ENCODE measurements at places on chromosomes 6 and 20. TPM values are rescaled to one million over a fixed set of nuclear protein-coding genes. Genes with fewer than 3 reads are reported as not detected.

DNA sequence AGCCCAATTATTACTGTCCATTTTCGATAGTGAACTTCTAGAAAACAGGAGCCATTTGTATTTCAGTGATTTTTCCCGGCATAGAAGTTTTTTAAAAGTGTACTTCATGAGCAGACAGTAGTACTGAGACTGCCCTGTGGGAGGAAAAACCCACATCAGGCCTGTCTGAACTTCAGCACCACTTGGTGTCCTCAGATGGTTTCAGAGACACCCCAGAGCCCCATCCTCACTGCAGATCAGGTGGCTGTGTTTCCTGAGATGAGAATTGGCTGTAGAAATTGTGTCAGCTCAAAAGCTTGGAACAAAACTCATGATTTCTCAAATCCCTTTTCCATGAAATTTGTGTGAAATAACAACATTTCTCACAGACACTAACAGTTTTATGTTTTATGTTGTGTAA is 110.0 kb upstream of the RIN2 start:
- H3K27ac ChIP-seq = no peak overlapping the region
- H3K4me3 ChIP-seq = no peak overlapping the region
- no peaks in the 10 kb centered on the region for H3K27me3 ChIP-seq
- no peaks in the 10 kb centered on the region for H3K36me3 ChIP-seq
- DNase-seq = no peak
- H3K4me1 ChIP-seq = no peaks in the 10 kb centered on the region

- H3K4me3 ChIP-seq = no peak overlapping the region
- H3K4me1 ChIP-seq = no peaks in the 10 kb centered on the region
- no peak overlapping the region for H3K27ac ChIP-seq
- H3K36me3 ChIP-seq = no peaks in the 10 kb centered on the region
Measured at GRCh38 chr20:61026173-61026572, 225.9 kb upstream of the CDH4 start.

GRCh38 chr6:11613858-11614257 is 76.3 kb downstream of the TMEM170B start:
- H3K27me3 ChIP-seq = no peaks in the 10 kb centered on the region
- no peak overlapping the region for H3K4me3 ChIP-seq
- DNase-seq = no peak

DNA sequence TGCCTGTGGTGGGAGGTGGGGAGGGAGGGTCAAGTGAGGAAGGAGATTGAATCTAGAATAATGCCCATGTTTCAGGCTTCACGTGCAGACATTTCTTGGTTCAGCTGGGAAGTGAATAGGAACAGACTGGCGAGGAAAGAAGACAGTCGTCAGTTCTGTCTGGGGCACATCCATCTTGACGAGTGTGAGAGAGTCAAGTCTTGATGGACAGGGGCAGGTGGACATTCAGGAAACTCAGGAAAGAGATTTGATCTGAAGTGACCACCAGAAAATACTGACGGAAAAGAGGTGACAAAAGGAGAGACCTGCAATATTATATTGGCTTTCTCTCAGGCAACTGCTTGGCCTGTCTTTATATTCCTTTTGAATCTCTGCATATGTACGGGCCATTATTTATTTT is 68.6 kb downstream of the ESR1 start:
- H3K4me3 ChIP-seq = no peak overlapping the region
- no peak overlapping the region for H3K27ac ChIP-seq
- no peaks in the 10 kb centered on the region for H3K36me3 ChIP-seq
- no peak for DNase-seq
- H3K4me1 ChIP-seq = no peaks in the 10 kb centered on the region

The EYS gene
- total RNA-seq = not detected
